ENCODE measurements at places on chromosomes 12 and 14. TPM values are rescaled to one million over a fixed set of nuclear protein-coding genes. Genes with fewer than 3 reads are reported as not detected.

- no peak for DNase-seq
These were observed 207.0 kb upstream of the CAND1 start for GRCh38 chr12:67062193-67062592.

The CALCOCO1 gene
- 103 TPM for polyA plus RNA-seq

DNA sequence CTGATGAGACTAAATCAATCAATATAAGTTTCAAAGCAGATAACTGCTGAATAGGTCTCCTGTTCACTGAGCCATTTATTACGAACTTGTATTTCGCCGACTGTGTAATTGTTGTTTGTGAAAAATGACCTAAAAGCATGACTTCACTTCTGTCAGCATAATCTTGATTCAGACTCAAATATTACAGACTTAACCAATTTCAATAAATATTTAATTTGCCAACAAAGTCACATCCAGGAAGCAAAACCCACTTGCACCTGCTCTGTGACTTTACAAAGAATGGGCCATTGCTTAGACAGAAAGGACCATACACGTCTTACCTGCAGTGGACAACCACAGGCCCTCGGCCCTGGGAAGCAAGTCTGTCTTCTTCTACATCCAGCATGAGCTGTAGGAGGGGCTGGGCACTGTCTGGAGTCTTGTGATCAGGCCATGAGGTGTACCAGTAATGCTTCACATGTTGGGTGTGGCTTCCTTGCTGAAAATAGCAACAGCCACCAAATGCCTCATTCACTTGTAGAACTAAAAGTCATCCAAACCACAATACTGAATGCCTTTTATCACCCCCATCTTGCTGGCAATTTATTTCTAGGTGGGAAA lies 23.5 kb upstream of the PTPRB start:
- DNase-seq: no peak

GRCh38 chr14:103867523-103867953 lies 20.2 kb upstream of the PPP1R13B start:
- DNase-seq: peak; percentile 93

The SYNDIG1L gene
- polyA plus RNA-seq: 2.5 TPM

The SERPINA5 gene
- polyA plus RNA-seq: 139 TPM

- no peak for DNase-seq
These were observed 303.7 kb upstream of the DIO3 start for GRCh38 chr14:101257551-101257950.

- DNase-seq: no peak
These were observed 147.9 kb downstream of the SYNE2 start for GRCh38 chr14:64000749-64001148.

- no peak for DNase-seq
These were observed 153.0 kb downstream of the MYRFL start for GRCh38 chr12:69978020-69978419.

DNA sequence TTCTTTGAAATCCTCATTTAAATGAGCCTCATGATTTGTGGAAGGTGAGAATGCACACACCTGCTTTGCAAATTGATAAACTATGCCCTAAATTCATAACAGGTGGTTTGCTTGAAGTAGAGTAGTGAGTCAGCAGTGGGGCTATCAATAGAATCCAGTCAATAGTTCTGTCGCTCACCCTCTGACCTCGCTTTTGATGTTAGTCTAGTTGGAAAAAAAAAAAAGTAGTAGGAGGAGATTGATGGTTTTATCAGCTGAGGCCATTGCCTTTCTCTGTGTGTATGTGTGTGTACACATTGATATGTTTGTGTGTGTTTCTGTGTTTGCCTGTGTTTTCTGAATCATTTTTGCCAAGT lies 267.3 kb downstream of the SNAPC1 start:
- DNase-seq: no peak

- peak; percentile 65 for DNase-seq
These were observed 9.9 kb downstream of the MDGA2 start for GRCh38 chr14:47665337-47666134.

The SLCO1B1 gene
- not detected for polyA plus RNA-seq

DNA sequence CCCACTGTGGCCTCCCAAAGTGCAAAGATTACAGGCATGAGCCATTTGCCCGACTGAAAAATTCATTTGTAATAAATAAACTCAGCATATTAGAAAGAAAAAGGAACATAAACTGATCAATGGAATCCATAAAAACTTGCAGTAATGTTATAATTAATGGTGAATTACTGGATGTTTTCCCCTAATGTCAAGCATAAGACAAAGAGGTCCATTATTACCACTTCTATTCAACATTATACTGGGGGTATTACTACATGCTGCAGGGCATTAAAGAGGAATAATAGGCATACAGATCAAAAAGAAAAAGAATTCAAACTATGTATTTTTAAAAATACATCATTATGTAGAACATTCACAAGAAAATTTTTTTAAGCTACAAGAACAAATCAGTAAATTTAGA lies 926.8 kb downstream of the LRFN5 start:
- no peak for DNase-seq

GRCh38 chr12:124174451-124175348 lies 120.2 kb upstream of the RFLNA start:
- DNase-seq: no peak

DNA sequence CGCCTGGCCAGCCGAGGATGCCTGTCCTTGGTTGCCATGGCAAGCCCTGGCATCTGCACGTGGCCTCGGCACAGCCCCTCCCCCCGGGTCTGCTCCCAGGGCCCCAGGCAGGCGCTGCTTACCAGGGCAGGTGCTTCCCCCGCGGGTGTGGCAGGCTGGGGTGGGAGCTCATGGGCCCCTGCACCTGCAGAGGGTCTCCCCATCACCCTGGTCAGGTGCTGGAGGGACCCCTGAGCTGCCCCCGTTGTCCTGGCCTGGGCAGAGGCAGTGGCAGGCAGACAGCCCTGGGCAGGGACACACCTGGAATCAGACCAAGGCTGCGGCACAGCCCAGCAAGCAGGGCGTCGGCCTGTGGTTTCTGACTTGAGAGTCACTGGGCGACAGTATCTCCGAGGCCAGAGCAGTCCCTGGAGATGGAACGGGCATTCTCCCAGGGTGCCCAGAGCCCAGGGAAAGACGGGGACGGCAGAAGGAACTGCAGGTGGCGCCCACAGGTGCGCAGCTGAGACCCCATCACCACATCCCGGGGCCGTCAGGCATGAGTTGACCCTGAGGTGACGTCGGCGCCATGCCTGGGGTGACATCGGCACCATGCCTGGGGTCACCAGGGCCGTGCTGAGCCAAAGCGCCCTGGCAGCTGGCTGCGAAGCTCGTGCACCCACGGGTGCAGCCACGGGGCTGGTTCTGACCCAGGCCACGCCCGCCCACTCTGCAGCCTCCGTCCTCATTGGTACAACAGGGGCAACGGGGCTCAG lies 56.1 kb upstream of the FBRSL1 start:
- peak; percentile 69 for DNase-seq

- no peak for DNase-seq
These were observed 50.1 kb downstream of the UNC79 start for GRCh38 chr14:93480867-93481266.

DNA sequence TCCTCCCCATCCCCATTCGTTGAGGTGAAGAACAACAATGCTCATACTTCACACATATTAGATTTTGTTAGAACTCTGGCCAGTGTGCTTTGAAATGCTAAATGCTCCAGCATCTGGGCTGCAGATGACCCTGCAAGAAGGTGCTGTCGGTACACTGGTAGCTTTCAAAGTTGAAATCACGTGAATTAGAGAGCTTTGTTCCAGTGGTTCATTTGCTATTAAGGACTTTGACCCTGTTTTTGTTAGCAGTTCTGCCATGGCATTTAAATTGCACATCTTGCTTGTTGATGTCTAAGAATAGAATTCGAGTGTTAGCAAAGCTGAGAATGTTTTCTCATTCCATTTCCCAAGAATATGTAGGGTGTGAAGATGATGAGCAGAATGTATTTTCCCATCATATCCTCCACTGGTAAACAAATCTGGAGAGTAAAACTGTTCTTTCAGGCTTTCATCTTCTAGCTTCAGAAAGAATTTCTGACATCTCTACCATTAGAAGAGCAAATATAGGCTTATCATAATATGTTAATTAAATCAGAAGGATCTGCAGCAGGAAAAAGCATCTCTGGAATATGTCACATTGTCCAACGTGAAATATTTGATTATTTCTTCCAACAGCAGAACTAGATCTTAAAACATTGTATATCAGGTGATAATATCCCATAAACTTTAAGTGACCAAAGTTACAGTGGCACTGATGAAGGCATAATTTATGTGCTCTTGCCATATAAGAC lies 98.8 kb upstream of the PDE3A start:
- no peak for DNase-seq

The CCDC184 gene
- 3.1 TPM for polyA plus RNA-seq

- no peak for DNase-seq
These were observed 54.0 kb upstream of the CDKN3 start for GRCh38 chr14:54342806-54343205.

The CYP27B1 gene
- polyA plus RNA-seq: 1.6 TPM

The ANO4 gene
- polyA plus RNA-seq: 0.14 TPM

The CLEC9A gene
- not detected for polyA plus RNA-seq

GRCh38 chr12:53950437-53950773 lies 4.3 kb upstream of the HOXC12 start:
- DNase-seq: no peak

- DNase-seq: no peak
These were observed 83.9 kb downstream of the BMP4 start for GRCh38 chr14:53872681-53873089.

DNA sequence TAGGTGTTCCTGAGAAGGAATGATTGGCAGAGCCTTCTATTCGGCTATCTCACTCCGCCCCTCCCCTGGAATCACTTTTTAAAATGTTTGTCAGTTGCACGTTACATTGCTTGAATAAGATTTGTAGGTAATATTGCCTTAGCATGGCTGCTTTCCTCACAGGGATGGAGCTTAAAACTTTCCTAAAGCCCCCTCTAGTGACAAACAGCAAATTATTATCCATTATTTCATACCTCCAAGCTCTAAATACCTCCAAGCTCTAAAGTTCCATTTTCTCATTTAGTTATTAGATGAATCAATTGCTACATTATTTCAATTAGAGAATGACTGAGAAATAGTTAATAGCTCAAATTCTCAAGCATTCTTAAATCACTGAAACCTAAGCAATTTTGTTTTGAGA lies 5.1 kb upstream of the SPATA7 start:
- no peak for DNase-seq

The PPP1R1A gene
- polyA plus RNA-seq: 127 TPM

The ACSM4 gene
- polyA plus RNA-seq: not detected

The SAMD15 gene
- 0.49 TPM for polyA plus RNA-seq

- no peak for DNase-seq
These were observed 17.8 kb downstream of the IFNG-AS1 start for GRCh38 chr12:68007033-68007432.

- DNase-seq: no peak
These were observed 49.8 kb downstream of the CKAP4 start for GRCh38 chr12:106197906-106198623.

DNA sequence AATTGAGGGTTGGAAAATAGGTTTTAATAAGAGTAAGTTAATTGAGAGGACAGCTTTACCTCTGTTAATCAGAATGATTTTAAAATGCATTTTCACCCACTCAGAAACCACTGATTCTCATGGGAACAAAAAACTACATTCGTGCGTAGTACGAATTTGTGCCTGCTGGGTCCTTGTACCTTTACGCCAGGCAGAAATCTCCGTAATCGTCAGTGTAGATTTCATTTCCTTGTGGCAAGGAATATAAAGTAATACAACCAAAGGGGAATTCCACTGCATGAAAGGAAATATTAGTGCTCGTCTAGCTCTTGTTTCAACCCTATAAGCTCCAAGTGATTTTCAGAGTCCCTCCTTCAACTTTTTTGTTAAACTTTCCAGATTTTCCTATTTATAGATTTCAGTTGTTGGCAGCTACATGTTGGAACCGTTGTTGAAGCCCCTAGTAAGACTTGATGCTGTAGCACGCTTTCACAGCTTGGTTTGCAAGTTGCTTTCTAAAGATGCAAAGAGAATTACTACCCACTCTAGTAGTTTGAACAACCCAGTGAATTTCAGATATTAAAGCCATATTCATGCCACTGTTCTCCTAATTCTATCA lies 90.6 kb downstream of the ETV6 start:
- no peak for DNase-seq

GRCh38 chr12:79347866-79348265 lies 342.9 kb downstream of the PAWR start:
- no peak for DNase-seq

- DNase-seq: peak; percentile 85
These were observed 5.8 kb downstream of the TMEM253 start for GRCh38 chr14:21106498-21107282.

The PRKAG1 gene
- 33.4 TPM for polyA plus RNA-seq

DNA sequence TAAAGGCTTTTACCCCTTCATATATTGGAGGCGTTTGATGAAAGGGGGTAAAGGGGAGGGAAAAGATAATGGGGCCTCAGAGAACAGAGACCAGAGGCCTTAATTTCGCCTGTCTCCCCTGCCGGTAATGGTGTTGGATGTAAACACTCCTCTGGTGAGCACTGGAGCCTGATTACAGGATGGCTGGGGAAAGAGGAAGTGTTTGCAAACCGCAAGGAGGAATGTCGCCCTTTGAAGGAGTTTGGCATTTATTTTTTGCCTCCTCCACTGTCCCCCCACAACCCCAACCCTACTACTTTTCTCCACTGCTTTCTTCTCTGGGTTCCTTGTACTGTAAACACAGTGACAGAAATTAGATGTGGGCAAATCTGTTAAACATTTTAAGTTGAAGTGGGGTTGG lies 211.9 kb upstream of the TBX3 start:
- no peak for DNase-seq
